Left forelimb (tissue), 1 donor: ENCODE measurements at places on chromosomes 5 and 9.

GRCh38 chr5:58090704-58091103 lies 369.2 kb downstream of the PLK2 start:
- DNase-seq: no peak

GRCh38 chr5:140951636-140952035 lies 14.6 kb upstream of the PCDHAC2 start:
- DNase-seq: no peak

GRCh38 chr5:2094616-2094995 lies 211.9 kb upstream of the IRX4 start:
- DNase-seq: no peak

- DNase-seq: no peak
Measured at GRCh38 chr5:109878887-109879286, 189.2 kb downstream of the MAN2A1 start.

- no peak for DNase-seq
Measured at GRCh38 chr5:41161271-41161670, 52.1 kb downstream of the C6 start.

- DNase-seq: no peak
Measured at GRCh38 chr5:110753600-110753999, 14.8 kb downstream of the SLC25A46 start.
